ENCODE measurements at places on chromosomes 1 and 21. TPM values are rescaled to one million over a fixed set of nuclear protein-coding genes. Genes with fewer than 3 reads are reported as not detected.

The LCE1D gene
- not detected for polyA plus RNA-seq

The NSL1 gene
- polyA plus RNA-seq = 22.5 TPM

The PARK7 gene
- 421 TPM for polyA plus RNA-seq

The ZBTB8B gene
- 0.16 TPM for polyA plus RNA-seq

The C1QTNF12 gene
- not detected for polyA plus RNA-seq

The OR6N1 gene
- not detected for polyA plus RNA-seq

The KCNAB2 gene
- 6.1 TPM for polyA plus RNA-seq

Data from SK-N-SH (cell line).